ENCODE measurements at places on chromosomes 2 and 18.

DNA sequence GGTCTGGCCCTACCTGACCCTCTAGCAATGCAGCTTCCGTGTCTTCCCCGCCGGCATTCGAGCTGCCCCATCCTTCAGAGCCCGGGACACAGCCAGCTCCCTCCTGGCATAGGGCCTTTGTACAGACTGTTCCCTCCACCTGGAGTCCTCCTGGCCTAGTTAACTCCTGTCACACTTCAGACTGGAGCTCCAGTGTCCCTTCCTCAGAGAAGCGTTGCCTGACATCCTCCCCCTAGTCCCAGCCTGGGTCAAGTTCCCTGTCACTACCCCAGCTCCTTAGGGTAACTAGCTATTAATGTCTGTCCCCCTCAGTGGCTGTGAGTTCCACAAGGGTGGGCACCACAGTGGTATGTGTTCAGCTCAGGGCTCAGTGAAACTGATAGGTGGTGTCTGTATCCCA is 45.5 kb upstream of the LOXHD1 start:
- no peak for DNase-seq

GRCh38 chr18:48727681-48728080 is 188.8 kb downstream of the CTIF start:
- DNase-seq, result peak; percentile 89

GRCh38 chr18:48477348-48477747 is 61.5 kb upstream of the CTIF start:
- DNase-seq, result no peak

GRCh38 chr2:217436386-217436785 is 566.4 kb downstream of the TNS1 start:
- DNase-seq, result no peak

DNA sequence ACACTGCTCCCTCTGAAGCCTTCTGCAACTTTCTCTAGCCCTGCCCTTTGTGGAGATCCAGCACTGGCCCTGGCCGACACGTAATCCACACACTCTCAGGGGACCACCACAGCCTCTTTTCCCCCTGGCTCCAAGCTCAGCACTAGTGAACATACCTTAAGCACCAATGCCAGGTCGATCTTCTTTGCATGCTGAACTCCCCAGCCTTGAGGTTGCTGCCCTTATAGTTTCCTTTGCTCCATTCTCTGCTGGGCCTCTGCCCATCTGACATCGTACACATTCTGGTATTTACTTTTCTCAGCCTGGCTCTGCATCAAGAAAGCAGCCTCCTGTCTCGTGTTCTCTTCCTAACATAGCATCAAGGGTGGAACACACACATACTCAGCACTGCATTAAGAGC is 361.5 kb downstream of the LPIN1 start:
- DNase-seq, result no peak

Measured in AG10803 (cell line).